GM23248 (cell line): ENCODE measurements at places on chromosomes 16 and 17. TPM values are rescaled to one million over a fixed set of nuclear protein-coding genes. Genes with fewer than 3 reads are reported as not detected.

DNA sequence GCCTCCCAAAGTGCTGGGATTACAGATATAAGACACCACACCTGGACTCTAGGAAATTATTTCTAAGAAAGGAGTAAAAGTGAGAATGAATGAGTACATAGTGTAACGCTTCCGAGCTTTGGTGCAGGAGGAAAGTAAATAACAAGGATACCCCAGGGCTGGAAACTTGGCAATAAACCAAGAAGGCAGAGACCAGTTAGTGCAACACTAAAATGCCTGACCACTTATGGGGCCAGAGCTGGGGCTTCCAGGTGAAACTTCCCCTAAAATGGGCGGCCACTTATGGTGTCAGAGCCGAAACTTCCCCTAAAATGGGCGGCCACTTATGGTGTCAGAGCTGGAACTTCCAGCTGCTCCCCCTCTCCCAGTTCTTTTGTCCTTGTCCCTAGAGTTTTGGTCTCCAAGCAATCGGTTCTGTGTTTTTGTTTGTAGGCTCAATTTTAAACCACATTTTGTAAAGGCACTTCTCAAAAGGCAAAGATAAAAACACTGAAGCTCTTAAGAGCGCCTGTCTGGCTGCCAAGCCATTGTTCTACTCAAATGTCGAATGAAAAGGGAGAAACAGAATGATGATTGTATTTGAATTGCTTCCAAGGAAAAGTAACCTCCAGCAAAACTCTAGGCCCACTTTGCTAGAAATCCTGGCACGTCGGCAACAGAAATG lies 63.9 kb downstream of the NXN start:
- DNase-seq, result no peak
- H3K36me3 ChIP-seq, result no peaks in the 10 kb centered on the region
- H3K27me3 ChIP-seq, result no peaks in the 10 kb centered on the region
- H3K4me1 ChIP-seq, result peaks cover 37% of the 10 kb centered on the region

DNA sequence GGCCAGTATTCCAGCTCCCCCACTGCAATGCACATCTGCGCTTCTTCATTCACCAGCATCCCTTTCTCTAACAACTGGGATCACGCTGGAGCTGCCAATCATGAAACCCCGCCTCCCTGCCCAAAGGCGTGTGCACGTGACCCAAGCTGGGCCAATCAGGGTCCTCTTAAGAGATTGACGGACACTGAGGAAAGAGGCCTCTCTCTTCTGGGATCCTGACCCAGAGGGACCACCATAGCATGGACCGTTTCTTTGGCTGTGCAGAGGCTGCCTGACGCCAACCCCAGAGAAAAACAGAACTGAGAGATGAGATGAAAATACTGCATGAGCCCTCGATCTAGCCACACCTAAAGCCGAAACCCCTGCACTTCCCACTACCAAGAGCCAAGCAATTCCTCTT lies 32.0 kb downstream of the COTL1 start:
- H3K4me1 ChIP-seq, result no peaks in the 10 kb centered on the region
- DNase-seq, result no peak
- H3K27ac ChIP-seq, result no peak overlapping the region
- H3K36me3 ChIP-seq, result peaks cover 9% of the 10 kb centered on the region

Gene CAMKK1
- 4.5 and 5.1 TPM in 2 replicates for total RNA-seq

Gene ADAP2
- total RNA-seq, result not detected in 2 replicates

Gene BAIAP3
- total RNA-seq, result 0.13 and 0.86 TPM in 2 replicates

DNA sequence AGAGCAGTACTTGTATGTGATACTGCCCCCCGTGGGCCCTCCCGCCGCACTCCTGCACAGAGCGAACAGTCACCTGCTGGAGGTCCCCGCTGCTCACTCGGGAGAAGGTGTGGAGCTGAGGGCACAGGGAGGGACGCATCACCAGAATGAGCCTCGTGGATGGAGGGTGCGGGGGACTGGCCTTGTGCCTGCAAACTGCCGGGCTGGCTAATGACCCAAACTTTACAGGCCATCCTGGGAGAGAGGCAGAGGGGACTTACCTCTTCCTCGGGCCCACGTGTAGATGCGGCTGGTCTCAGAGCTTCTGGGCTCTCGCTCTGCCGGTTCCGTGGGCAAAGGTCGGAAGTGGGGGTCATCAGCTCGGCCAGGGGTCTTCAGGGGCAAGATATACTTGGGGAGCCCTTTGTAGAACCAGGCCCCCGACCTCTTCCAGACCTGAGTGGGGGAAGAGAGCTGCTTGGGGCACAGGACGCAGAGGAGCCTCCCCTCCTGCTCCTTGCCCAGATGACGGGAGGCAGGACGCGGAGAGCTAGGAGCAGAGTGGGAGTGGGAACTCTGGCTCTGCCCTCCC lies 65.5 kb upstream of the DOC2B start:
- no peak overlapping the region for H3K4me3 ChIP-seq
- no peaks in the 10 kb centered on the region for H3K36me3 ChIP-seq
- H3K27me3 ChIP-seq, result no peaks in the 10 kb centered on the region
- no peak overlapping the region for H3K27ac ChIP-seq
- no peaks in the 10 kb centered on the region for H3K4me1 ChIP-seq

GRCh38 chr17:81473019-81473418 lies 39.6 kb downstream of the ACTG1 start:
- no peak for DNase-seq
- H3K27me3 ChIP-seq, result no peaks in the 10 kb centered on the region
- peaks cover 13% of the 10 kb centered on the region for H3K4me1 ChIP-seq
- H3K4me3 ChIP-seq, result no peak overlapping the region
- no peak overlapping the region for H3K27ac ChIP-seq

GRCh38 chr17:9238340-9239245 lies 217.3 kb downstream of the NTN1 start:
- H3K4me3 ChIP-seq, result no peak overlapping the region
- peaks cover 10% of the 10 kb centered on the region; the same call in 1 of the 2 replicates for H3K4me1 ChIP-seq
- no peaks in the 10 kb centered on the region for H3K27me3 ChIP-seq
- no peak overlapping the region for H3K27ac ChIP-seq
- H3K36me3 ChIP-seq, result no peaks in the 10 kb centered on the region

DNA sequence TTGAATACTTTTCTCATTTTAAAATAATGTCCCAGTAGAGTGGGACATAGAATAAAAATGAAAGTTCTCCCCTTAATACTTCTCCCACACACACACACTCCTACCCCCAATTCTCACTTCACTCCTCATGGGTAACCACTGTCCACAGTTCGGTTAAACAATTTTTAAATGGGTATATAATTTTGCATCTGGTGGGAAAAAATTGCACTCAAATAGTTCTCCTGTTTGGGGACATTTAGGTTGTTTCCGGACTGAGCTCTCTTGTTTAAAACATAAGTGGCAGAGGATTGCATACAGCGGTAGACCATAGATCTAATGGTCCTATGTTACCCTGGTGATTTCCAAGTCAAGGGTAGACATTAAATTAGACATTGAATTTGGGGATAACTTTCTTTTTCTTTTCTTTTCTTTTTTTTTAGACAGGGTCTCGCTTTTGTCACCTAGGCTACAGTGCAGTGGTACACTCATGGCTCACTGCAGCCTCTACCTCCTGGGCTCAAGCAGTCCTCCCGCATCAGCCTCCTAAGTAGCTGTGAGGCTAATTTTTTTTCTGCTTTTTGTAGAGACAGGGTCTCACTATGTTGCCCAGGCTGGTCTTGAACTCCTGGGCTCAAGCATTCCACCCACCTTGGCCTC lies 138.3 kb downstream of the SOCS1 start:
- no peak for DNase-seq
- H3K4me3 ChIP-seq, result no peak overlapping the region
- H3K27ac ChIP-seq, result no peak overlapping the region
- H3K4me1 ChIP-seq, result peaks cover 5% of the 10 kb centered on the region; the same call in 1 of the 2 replicates
- no peaks in the 10 kb centered on the region for H3K27me3 ChIP-seq
